ENCODE measurements at places on chromosomes 5 and 9.

DNA sequence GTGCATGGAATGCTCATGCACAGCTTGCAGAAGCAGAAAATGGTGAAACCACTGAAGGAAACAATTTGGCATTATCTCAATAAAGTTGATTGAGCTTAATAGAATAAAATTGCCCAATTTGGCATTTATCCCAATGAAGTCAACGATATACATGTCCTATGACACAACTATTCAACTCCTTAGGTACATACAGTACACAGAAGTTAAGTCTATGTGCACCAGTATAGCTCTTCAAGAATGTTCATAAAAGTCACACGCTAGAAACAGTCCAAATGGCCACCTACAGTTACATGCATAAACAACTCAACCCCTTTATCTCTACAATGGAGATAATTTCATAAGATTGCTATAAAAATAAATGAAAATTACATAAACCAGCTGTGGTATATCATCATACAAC is 184.5 kb downstream of the DENND1A start:
- no peak for DNase-seq

DNA sequence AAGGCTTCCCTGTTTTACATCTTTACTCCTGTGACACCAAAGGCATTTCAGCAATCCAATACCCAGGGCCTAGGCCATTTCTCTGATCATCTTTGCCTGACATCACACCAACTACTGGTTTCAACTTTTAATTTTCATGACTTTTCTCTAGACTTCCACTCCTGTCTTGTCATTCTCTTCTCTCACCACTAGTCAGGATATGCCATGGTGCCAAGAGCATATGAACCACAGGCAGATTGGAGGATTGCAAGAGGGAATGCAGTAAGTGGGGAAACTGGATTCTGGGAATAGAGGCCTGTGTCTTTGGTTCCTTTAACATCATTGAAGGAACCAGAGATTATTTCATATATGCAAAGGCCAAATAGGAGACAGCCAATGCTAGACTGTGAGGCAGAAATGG is 69.3 kb downstream of the ANKRD31 start:
- no peak for DNase-seq

- DNase-seq = no peak
Measured at GRCh38 chr5:152953788-152954483, 536.5 kb upstream of the GRIA1 start.

DNA sequence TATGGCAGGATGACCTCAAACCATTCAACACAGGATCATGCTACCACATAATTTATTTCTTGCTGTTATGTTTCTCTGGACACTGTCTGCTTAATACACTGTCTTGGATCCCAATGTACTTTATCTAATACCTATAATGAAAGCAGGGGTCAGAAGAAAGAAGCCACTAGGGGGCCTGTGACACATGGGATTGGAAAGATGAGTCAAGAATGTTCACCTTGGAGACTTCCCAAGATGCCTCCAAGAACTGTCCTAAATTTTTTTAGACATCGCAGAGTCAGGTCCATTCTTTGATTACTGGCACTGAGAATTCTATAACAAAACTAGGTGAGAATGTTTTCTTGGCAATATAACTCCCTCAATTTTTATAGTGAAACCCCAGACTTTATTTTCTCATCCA is 305.8 kb upstream of the SMARCA2 start:
- peak; percentile 9 for DNase-seq

- DNase-seq = no peak
Measured at GRCh38 chr5:58018016-58018415, 441.9 kb downstream of the PLK2 start.

- no peak for DNase-seq
Measured at GRCh38 chr5:141510850-141511601, 22.1 kb downstream of the PCDHGC5 start.

GRCh38 chr9:8456344-8456743 is 656.8 kb upstream of the DMAC1 start:
- no peak for DNase-seq

DNA sequence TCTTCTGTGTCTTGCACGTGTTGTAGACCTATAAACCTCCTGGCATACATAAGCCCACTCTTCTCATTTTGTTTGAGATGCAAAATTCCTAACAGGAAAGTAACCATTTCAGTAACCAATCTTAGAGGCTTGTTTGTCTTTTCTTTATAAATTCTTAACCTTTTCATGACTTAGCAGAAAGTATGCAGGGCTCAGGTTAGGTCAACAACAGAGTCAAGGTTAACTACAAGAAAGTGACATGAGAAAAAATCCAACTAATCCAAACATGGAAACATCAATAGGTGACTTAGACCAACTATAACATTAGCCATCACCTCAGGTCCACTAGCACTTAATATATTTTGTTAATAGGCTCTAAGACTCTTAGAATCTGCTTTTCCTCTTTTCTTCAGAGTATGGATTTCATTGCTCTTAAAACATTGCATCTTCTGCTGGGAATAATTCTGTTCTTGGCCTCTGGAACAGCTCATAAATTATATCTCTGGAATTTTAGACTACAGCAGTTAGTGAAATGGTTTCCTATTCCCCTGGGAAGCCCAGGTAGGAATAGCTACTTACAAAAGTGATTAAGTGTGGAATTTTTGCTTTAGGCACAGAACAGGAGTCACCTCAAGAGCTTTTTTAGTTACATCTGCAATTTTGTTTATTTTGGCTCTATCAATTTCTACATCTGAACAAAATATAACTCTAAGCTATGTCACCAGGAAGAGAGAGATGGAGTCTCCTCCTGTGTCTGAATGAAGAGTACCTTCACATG is 155.3 kb upstream of the ANKRD55 start:
- DNase-seq = no peak

DNA sequence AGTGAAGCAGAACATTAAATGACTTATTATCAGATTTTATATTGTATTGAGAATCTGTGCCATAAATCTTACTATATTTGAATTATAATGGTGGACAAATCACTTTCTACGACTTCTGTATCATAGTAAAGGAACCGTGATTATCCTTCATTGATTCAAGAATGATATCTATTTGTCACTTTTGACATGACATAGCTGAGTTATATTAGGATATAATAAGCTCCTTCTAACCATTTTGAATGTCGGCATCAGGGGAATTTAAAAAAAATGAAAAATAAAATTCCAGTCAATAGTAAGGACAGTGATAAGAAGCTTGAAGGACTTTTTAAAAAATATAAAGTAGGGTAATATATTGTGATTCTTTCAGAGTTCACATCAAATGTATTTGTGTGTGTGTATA is 338.9 kb upstream of the ACO1 start:
- no peak for DNase-seq

All from activated CD4-positive, alpha-beta T cell treated with anti-CD3 and anti-CD28 coated beads, Interleukin-10, Interleukin-2, amounts not matched to agents 100 ng/mL and 50 ng/mL, durations not matched to agents 16 hours and 8 hours (primary cell).